Activated T-cell treated with anti-CD3 and anti-CD28 coated beads, Interleukin-2, amount 50 U/mL, for 1 hour (primary cell): ENCODE measurements at places on chromosomes 1 and 21.

GRCh38 chr1:10074059-10074851, 41.5 kb downstream of the UBE4B start:
- DNase-seq: peak; percentile 22

DNA sequence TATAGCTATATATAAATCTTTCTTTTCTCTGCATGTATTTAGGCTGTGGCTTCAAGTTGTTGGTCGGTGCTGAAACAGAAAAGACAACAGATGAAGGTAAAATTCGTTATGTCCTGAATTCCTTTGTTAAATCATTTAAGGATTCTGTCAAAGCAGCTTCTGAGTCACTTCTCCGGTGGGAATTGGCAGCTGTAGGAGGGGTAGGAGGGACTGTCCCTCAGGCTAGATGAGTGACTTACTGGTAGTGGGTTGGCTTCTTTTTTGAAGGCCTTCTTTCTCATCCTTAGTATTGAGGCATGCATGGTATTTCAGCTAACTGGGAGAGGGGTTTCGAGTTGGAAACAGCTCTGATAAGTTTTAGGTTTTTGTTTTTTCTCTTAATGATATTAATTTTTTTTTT, 22.1 kb upstream of the NEXN start:
- no peak for DNase-seq

- DNase-seq: no peak
These were observed 131.1 kb downstream of the NEK7 start for GRCh38 chr1:198287916-198288315.

DNA sequence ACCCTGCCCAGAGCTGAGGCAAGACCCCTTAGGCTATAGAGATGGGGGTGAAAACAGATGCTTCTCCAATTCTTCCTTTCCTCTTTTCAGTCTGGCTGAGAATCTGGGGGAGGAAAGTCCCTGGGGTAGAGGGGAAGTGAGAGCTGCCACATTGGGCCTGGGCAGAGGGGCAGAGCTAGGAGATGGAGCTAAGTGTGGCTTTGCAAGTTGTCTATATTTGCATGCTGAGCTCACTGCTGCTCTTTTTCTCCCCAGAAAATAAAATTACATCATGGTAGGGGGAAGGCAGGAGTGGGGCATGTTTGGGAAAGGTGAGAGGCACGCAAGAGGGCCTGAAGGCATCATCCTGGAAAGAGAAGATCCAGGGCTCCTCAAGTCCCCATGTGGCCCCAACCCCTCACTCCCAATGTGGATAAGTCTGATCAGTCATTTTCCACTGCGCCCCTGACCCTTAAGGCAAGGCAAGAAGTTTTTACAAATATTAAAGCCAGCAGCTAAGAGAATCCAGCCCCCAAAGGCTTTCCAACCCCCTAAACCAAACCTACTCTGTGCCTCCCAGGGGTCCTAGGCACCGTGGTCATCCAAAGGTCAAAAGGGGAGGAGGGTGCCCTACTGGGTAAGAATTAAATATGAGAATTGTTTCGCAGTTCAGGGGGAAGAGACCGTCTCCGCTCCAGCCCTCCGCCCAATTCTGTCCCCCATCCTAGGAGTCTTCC, 500 bp upstream of the PEA15 start:
- no peak for DNase-seq

- DNase-seq: no peak
These were observed 376 bp upstream of the NUAK2 start for GRCh38 chr1:205321959-205322283.

DNA sequence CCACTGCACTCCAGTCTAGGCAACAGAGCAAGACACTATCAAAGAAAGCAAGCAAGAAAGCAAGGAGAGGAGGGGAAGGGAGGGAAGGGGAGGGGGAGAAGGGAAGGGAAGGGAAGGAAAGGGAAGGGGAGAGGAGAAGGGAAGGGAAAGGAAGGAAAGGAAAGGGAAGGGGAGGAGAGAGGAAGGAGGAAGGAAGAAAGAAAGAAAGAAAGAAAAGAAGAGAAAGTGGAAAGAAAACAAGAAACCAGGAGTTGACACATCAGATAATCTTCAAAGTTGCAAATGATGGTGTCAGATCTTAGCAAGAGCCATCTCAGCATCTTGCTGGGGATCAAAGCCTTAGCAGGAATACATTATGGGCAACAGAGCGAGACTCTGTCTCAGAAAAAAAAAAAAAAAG, 14.9 kb upstream of the CDA start:
- no peak for DNase-seq

DNA sequence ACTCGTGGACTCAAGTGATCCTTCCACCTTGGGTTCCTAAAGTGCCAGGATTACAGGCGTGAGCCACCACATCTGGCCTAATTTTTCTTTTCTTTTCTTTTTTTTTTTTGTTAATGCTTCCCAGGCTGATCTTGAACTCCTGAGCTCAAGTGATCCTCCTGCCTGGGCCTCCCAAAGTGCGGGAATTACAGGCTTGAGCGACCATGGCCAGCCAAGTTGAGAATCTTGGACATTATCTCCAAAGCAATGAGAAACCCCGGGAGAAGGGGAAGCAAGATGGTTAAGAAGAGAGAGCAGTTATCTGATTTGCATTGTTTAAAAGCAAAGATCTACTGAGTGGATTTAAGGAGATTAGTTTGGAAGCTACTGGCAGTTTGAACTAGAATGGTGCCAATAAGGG, 9.1 kb downstream of the HIPK1 start:
- DNase-seq: no peak

DNA sequence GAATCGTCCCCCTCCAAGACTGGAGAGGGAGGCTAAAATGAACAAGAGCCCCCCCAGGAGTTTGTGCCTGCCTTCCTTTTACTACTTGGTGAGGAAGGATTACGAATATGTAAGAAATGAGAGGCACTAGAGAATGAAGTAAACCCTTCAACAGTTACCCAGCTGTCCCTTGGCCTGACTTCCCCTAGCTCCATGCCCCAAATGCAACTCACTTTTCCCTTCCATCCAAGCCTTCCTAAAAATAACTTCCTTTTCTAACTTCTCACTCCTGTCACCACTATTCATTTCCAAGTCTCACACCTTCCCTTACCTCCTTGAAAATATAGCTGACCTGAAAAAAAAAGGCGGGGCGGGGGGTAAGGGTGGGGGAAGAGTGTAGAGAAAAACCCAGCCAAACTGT, 96.6 kb upstream of the HNRNPU start:
- DNase-seq: no peak

GRCh38 chr1:82143108-82143833, 342.5 kb downstream of the ADGRL2 start:
- DNase-seq: no peak

DNA sequence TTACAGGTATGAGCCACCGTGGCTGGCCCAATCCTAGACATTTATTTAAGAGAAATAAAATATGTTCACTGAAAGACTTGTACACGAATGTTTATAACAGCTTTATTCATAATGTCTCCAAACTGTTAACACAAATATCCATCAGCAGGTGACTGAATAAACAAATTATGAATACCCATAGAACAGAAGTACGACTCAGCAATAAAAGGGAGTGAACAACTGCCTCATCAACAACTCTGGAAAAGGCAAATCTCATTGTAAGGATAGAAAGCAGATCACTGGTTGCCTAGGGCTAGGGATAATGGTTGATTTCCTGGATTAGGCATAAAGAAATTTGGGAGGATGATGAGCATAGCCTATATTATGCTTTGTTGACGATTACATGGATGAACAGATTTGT, 41.7 kb downstream of the GABPA start:
- no peak for DNase-seq

- no peak for DNase-seq
These were observed 242.3 kb downstream of the LMX1A start for GRCh38 chr1:165114022-165114888.

DNA sequence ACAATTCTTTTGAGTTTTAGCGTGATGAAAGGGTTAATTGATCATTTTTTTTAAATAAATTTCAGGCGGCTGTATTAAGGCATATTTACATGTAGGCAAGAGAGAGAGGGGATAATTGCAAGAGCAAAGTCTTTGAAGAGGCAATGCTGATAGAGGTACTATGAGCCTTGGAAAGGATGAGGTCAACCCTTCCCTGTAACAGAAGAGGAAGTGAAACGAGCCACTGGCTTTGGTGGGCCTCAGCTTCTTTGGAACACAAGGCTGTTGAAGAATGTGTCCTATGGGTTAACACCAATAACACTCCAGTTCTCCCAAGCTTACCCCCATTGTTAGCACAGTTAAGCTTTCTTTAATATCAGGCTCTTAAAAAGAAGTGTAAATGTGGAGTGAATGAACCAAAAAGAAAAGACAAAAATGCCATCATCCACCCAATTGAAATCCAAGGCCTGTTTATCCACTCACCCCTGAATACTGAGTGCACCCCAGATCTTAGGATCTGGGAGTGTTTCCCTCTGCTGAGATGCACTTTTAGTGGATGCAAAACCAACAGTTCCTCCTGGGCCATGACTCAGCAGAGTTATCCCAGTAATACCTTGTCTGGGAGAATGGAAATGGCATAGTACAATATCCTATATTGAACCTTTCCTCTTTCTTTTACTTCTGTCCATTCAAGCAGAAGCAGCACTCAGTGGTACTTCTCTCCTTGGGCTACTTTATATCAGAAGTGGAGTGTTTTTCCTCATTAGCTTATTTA, 216.4 kb downstream of the SLC44A5 start:
- no peak for DNase-seq

DNA sequence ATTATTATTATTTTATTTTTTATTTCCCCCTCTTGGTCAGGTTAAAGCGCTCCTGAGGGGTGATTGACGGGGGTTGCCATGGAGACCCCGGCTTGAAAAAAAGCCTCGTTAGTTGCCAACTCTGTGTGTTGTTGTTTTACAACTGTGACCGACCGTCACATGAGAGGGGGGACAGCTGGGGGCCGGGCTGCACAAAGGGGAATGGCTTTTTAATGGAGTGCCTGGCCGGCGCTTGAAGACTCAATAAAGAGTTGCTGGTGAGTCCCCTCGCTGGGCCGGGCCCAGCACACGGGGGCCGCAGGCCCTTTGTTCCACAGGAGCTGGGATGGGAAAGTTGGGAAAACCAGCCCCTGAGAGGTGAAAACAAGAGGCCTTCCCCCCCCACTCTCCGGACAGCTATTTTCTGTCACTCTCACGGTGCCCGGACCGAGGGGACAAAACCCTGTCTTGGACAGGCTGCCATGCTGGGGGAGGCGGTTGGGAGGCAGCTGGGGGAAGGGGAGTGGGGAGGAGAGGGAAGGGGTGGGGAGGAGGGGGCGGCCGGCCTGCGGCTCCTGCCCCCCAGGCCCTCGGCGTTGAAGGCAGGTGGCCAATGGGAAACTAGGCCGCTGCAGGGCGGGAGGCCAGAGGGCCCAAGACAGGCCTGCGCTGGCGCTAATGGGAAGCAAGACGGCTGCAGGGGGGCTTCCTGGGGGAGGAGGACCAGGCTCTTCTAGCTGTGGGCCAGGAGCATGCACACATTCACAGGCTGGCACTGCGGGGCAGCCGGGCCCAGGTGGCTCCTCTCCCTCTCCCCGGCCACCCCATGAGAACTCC, 67.6 kb downstream of the CASZ1 start:
- DNase-seq: no peak

DNA sequence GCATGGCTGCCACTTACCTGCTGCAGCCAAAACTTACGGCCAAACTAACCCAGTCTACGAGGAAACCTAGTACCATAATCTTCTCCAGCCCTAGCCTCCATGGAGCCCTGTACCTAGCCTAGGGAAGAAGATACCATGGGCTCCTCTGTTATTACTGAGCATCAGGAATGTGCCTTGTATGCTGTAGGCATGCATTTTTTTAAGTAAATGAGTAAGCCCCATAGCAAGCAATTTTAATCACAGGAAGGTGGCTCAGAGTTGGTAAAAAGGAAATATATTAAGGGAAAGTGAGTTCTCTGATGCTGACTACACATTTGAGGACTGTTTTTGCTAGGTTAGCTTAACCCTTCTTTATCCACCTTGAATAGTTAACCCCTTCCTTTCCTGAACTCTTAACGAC, 21.2 kb downstream of the NFASC start:
- DNase-seq: no peak

DNA sequence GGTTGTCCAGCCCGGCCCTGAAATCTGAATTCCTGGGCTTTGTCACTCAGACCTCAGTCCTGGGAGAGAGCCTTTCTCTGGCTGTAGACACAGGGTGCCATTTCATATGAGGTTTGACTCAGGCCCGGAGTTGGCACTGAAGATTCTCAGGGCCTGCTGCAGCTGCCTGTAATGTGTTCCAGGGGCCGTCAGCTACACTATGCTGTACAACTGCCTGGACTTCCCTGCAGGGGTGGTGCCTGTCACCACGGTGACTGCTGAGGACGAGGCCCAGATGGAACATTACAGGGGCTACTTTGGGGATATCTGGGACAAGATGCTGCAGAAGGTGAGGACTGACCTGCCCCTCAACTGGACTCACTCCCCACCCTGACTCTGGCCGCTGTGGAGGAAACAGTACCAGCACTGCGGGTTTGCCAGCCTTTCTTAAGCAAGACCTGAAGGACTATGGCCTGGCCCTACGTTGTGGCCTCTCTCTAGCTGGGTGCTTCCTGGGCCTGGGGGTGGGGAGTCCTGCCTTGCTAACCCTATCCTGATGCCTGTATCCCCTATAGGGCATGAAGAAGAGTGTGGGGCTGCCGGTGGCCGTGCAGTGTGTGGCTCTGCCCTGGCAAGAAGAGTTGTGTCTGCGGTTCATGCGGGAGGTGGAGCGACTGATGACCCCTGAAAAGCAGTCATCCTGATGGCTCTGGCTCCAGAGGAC, 18.9 kb downstream of the FAAH start:
- DNase-seq: no peak

DNA sequence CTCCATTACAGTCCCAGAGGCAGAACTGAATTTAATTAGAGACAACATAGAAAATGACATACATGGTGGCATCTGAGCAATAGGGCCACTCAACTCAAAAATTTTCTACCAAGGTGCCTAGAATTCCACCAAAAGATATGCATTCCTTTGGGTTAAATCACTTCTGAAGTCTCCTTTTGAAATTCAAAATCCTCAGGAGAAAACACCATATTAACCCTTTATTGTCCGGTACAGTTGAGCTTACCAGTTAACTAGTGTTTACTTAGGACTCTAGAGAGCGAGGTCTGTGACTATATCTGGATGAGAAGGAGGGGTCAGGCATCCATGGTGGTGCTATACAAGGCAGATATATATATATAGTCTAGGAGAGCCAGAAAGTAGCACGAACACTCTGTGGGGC, 355.6 kb upstream of the CAMK1G start:
- DNase-seq: no peak
